ENCODE measurements at places on chromosomes 12 and 14.

- no peak for DNase-seq
Measured at GRCh38 chr12:71558445-71558844, 105.2 kb downstream of the ZFC3H1 start.

- no peak for DNase-seq
Measured at GRCh38 chr12:10369557-10370415, 20.1 kb downstream of the KLRK1 start.

- no peak for DNase-seq
Measured at GRCh38 chr12:85413266-85413665, 133.2 kb downstream of the ALX1 start.

DNA sequence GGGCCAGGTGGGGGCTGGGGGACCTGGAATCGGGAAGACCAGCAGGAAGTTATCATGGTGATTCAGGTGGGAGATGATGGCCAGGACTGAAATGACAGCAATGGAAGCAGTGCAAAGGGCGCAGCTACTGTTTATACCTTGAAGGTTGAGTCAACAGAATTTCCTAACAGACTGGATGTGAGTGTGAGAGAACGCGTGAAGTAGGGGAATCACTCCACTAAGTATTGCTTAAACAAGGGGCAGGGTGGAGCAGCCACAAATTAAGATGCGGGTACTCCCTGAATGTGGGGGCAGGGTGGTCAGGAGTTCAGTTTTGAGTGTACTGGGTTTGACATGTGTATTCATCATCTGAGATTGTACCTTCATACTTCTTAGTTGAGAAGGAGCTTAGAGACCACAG is 45.1 kb downstream of the MYF5 start:
- no peak for DNase-seq

DNA sequence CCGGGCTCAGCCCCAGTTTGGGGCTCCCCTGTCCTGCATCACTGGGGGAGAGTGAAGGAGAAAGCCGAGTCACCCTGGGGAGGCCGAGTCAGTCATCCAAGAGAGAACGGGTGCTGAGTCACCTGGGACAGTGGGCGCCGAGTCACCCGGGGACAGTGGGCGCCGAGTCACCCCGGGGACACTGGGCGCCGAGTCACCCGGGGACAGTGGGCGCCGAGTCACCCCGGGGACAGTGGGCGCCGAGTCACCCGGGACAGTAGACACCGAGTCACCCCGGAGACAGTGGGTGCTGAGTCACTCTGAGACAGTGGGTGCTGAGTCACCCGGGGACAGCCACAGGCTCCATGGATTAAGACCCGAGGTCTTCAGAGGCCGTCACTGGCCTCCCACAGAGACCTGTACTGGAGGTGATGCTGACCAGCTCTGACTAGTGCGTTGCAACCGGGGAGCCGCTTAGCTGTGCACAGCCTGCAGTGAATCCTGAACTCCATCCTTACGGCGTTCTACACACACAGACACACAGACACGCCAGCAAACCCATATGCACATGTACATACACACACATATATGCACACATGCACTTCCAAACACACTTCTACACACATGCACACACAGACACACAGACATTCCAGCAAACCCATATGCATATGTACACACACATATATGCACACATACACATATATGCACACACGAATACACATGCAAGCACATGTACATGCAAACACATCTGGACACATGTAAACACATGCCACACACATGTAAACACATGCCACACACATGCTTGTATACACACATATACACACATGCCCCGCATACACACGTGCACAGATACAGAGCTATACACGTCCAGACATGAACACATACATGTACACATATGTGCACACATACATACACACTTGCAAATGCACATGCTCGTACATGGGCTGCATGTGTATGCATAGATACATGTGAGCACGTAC is 64.9 kb upstream of the GALNT9 start:
- DNase-seq, result no peak

DNA sequence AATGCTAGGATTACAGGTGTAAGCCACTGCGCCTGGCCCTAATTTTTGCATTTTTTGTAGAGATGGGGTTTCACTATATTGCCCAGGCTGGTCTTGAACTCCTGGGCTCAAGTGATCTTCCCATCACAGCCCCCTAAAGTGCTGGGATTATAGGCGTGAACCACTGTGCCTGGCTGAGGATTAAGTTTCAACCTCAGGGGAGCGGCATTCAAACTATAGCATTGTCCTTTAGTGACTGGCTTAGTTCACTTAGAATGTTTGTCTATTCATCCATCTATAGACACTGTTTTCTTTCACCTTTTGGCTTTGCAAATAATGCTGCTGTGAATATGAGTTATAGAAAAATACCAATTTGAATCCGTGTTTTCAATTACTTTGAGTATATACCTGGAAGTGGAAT is 25.2 kb downstream of the PTPN11 start:
- no peak for DNase-seq

DNA sequence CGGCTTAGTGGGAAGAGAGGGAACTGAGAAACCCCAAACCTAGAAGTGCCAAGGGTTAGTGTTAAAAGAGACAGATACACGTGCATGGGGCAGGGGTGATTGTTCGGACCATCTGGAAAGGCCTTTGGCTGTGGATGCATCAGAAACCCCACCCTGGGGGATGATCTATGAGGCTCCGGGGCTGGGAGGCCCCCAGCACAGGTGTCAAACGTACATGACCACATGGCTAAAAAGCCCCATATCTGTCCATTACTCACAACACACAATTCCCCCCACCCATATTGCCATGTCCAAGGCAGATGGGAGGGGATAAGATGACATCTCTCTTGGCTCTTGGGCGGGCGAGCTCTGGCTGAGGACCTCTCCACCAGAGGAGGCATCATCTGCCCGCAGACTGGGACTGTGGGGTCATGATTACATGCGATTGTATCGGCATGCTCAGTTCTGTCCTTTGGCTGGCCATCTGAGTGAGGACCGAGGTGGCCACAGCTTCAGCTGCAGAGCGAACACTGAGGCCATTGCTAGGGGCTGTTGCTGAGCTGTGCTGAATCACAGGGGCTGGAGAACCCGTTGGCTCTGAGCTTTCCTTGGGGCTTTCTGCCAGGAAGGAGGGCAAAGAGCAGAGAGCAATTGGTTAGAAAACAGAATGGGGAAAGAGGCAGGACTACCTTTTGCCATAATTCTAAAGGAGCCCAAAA is 9.6 kb upstream of the NPFF start:
- no peak for DNase-seq

GRCh38 chr14:24408764-24409163 is 10.0 kb downstream of the NYNRIN start:
- no peak for DNase-seq

DNA sequence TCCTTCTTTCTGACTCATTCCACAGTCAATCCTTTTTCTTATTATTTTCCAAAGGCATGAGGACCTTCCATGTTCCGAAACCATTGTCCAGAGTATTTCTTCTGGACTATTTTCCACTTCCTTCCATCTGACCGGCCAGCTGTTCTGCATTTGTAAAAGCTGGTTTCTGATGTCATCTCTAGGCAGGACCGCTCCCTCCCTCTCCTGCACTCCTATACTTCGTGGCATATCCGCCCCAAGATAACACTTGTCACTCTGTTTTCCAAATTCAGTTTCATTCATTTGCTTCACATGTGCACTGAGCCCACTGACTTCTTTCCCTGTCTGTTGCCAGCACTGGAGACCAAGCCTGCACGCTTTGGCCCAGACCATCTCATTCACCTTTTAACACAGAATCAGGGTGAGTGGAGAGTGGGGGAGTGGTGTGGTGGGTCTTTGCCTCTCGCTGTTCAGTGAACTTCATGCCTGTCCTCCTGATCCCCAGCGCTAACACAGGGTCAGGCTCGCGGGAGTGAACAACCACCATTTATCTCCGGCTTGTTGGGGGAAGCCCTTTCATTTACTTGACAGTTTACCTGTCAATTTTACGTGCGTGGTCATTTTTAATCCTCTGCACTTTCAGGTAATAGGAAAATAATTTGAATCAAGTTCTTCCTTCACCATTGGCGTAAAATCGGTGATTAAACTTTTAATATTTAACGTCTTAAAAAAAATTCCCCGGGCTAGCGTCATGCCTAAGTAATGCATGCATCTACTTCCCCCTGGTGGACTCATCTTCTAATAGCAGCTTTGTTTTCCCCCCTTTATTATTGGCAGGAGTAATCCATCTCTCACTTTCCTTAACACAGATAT is 52.5 kb downstream of the C12orf75 start:
- DNase-seq, result no peak

- no peak for DNase-seq
Measured at GRCh38 chr12:67674417-67674816, 25.9 kb downstream of the DYRK2 start.

DNA sequence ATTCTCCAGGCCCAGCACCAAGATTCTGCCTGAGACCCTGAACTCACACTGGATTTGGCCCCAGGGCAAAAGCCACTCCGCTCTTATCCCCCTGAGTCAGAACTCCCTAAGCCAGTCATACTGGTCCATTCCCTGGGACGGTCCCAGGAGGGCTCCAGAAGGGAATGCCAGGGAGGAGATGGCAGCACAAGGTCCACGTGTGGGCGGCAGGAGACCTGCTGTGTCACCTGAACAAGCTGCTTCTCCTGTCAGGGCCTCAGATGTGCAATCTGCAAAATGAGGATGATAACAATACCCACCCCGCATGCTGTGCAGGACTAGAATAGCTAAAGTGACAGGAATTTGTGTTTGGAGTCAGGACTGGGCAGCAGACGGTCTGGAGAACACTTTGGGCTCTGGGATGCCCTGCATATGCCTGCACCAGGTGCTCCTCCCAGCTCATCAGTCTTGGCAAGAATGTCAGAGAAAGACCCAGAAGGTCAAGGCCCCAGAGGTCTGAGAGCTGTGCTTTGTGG is 40.3 kb downstream of the CMKLR1 start:
- DNase-seq, result no peak

DNA sequence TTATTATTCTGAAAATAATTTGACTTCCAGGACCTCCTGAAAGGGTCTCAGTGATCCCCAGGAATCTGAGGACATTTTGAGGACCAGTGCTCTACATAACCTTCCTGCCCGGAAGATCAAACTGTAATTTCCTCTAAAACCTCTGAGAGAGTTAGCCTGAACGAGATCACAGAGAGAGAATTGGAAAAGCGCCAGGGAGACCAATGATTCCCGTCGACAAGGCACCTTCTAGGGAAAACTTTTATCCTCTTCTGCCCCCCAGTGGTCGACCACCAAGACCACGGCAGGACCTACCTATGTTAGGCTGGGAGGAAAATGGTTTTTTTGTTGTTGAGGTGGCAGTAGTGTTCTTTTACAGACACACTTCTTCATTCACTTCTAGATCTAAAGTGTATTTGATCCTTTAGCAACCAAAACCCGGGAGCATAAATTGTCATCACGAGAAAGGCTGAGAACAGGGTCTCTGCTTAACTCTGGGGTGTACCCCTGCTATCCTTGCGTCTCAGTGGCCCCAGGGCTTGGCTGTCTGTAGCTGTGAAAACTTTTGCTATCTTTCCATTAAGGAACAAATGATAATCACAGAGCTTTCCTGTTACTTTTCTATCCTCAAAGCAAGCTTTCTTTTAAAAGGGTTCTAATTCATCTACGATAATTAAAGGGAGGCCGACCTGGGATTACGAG is 62.9 kb upstream of the NID2 start:
- peak; percentile 56 for DNase-seq

DNA sequence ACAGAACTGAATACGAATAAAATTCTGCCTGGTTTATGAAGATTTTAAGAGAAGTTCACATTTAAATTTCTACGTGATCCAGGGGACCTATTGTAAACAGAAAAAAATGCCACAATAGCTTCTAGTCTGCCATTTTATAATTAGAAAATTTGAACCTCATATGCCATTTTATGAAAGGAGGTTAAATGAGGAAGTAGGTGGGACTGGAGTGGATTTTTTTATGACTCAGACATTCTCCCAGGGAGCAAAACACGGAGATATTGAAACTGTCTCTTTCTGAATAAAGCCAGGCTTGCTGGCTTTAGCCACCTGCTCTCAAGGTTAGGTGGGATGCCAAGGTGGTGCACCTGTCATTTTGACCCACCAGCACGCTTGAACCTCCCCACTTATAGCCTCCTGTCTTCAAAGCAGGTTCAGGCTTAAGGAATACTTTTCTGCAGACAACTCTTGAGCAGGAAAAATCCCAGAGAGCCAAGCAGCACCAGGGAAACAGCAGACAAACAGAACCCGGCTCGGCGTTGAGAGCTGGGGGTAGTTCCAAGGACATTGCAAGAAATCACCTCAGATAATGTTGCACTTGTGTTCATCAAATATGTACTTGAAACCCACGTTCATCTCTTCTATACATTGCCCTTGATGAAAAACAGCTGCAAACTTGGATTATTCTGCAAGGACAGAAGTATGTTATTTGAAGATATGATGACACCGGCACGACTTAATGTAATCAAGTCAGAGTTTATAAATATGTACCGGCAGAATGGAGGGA is 203.7 kb downstream of the PPM1H start:
- no peak for DNase-seq

- no peak for DNase-seq
Measured at GRCh38 chr12:72141381-72141780, 130.8 kb upstream of the TRHDE start.

DNA sequence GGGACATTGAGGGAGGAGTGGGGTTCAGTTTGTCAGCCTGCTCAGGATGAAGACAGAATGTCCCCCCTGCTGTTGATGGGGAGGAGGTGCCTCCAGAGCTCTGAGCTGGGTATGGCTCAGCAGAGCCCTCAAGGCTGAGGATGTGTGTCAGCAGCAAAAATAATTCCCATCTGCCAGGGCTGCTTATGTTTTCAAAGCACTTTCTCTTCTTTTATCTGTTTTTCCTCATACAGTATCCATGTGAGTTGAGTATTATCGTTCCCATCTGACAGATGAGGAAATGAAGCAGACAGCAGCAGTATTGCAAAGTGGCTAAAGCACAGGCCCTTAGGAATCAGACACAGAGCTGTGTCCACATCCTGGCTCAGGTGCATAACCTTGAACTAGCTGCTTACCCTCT is 94.1 kb downstream of the SLC8A3 start:
- DNase-seq, result no peak

GRCh38 chr12:1531153-1531653 is 63.2 kb downstream of the FBXL14 start:
- no peak for DNase-seq

GRCh38 chr12:100159391-100160104 is 16.9 kb upstream of the BLTP3B start:
- no peak for DNase-seq

- no peak for DNase-seq
Measured at GRCh38 chr14:59316151-59316830, 127.8 kb downstream of the DAAM1 start.

- no peak for DNase-seq
Measured at GRCh38 chr12:7868391-7868790, 4.3 kb downstream of the SLC2A14 start.

- no peak for DNase-seq
Measured at GRCh38 chr12:70240673-70241072, 2.6 kb upstream of the CNOT2 start.

- no peak for DNase-seq
Measured at GRCh38 chr12:14834509-14834908, 8.8 kb downstream of the ART4 start.

GRCh38 chr14:53663709-53664108 is 292.9 kb downstream of the BMP4 start:
- DNase-seq, result no peak

GRCh38 chr14:96634896-96635295 is 132.7 kb downstream of the PAPOLA start:
- no peak for DNase-seq

GRCh38 chr14:57089901-57090300 is 178.8 kb downstream of the EXOC5 start:
- DNase-seq, result no peak

- DNase-seq, result no peak
Measured at GRCh38 chr12:99847936-99848335, 136.8 kb downstream of the ANKS1B start.

GRCh38 chr14:86770186-86770585 is 1222.8 kb downstream of the GALC start:
- no peak for DNase-seq
